ENCODE measurements at places on chromosomes 1 and 21. TPM values are rescaled to one million over a fixed set of nuclear protein-coding genes. Genes with fewer than 3 reads are reported as not detected.

PARP1 gene
- 55.7 TPM for total RNA-seq

OR2L3 gene
- total RNA-seq: not detected

CATSPERE gene
- 0.48 TPM for total RNA-seq

AUNIP gene
- total RNA-seq: 0.26 TPM

CELA3B gene
- total RNA-seq: not detected

UQCRHL gene
- 3.2 TPM for total RNA-seq

PCAT6 gene
- total RNA-seq: not detected

DOP1B gene
- 36.3 TPM for total RNA-seq

BLACAT1 gene
- not detected for total RNA-seq

KRTAP7-1 gene
- not detected for total RNA-seq

MCOLN3 gene
- 2.0 TPM for total RNA-seq

PTPN7 gene
- total RNA-seq: 0.42 TPM

CFHR4 gene
- not detected for total RNA-seq

NEXN gene
- 3.1 TPM for total RNA-seq

HCRTR1 gene
- total RNA-seq: not detected

SLAMF1 gene
- not detected for total RNA-seq

TMEM81 gene
- total RNA-seq: 3.3 TPM

ADAM30 gene
- not detected for total RNA-seq

ZNF684 gene
- total RNA-seq: 4.0 TPM

TMPRSS15 gene
- total RNA-seq: not detected

GJA8 gene
- total RNA-seq: not detected

All from suprapubic skin (tissue), 4 donors.